ENCODE measurements at places on chromosomes 3 and 15. TPM values are rescaled to one million over a fixed set of nuclear protein-coding genes. Genes with fewer than 3 reads are reported as not detected.

VILL gene
- polyA plus RNA-seq: 1.0 TPM

SLC28A2 gene
- polyA plus RNA-seq: not detected

VEPH1 gene
- 0.32 TPM for polyA plus RNA-seq

HESX1 gene
- 3.5 TPM for polyA plus RNA-seq

MME gene
- 2.0 TPM for polyA plus RNA-seq

RTP1 gene
- not detected for polyA plus RNA-seq

SI gene
- not detected for polyA plus RNA-seq

ANKRD34C gene
- 4.0 TPM for polyA plus RNA-seq

HMCES gene
- 15.3 TPM for polyA plus RNA-seq

CLDN11 gene
- 0.55 TPM for polyA plus RNA-seq

ZNF660 gene
- polyA plus RNA-seq: 2.2 TPM

UROC1 gene
- polyA plus RNA-seq: not detected

GRK7 gene
- polyA plus RNA-seq: not detected

STRA6 gene
- not detected for polyA plus RNA-seq

LNP1 gene
- polyA plus RNA-seq: 5.7 TPM

TM6SF1 gene
- polyA plus RNA-seq: 393 TPM

STXBP5L gene
- 13.7 TPM for polyA plus RNA-seq

CYP8B1 gene
- polyA plus RNA-seq: not detected

UTS2B gene
- polyA plus RNA-seq: 4.6 TPM

ERC2 gene
- polyA plus RNA-seq: 24.8 TPM

KY gene
- polyA plus RNA-seq: 3.0 TPM

SUMF1 gene
- 13.9 TPM for polyA plus RNA-seq

BMF gene
- polyA plus RNA-seq: not detected

ZNF385D gene
- polyA plus RNA-seq: 191 TPM

CD80 gene
- 4.7 TPM for polyA plus RNA-seq

STRIT1 gene
- polyA plus RNA-seq: not detected

UNC45A gene
- polyA plus RNA-seq: 9.6 TPM

IL17RD gene
- 0.56 TPM for polyA plus RNA-seq

ZSCAN2 gene
- polyA plus RNA-seq: 0.90 TPM

SEMA6D gene
- 25.1 TPM for polyA plus RNA-seq

ALDH1A2 gene
- polyA plus RNA-seq: not detected

SLC12A6 gene
- polyA plus RNA-seq: 8.1 TPM

ZNF592 gene
- 1.8 TPM for polyA plus RNA-seq

CADM2 gene
- polyA plus RNA-seq: 94.3 TPM

NEK10 gene
- polyA plus RNA-seq: 22.3 TPM

RLBP1 gene
- not detected for polyA plus RNA-seq

ACAN gene
- polyA plus RNA-seq: not detected

TLR9 gene
- not detected for polyA plus RNA-seq

ECE2 gene
- polyA plus RNA-seq: 3.1 TPM
